Suppressor macrophage (primary cell): ENCODE measurements at places on chromosomes 13 and 19.

GRCh38 chr13:59801107-59801880 lies 362.4 kb downstream of the DIAPH3 start:
- peak; percentile 3 for DNase-seq

DNA sequence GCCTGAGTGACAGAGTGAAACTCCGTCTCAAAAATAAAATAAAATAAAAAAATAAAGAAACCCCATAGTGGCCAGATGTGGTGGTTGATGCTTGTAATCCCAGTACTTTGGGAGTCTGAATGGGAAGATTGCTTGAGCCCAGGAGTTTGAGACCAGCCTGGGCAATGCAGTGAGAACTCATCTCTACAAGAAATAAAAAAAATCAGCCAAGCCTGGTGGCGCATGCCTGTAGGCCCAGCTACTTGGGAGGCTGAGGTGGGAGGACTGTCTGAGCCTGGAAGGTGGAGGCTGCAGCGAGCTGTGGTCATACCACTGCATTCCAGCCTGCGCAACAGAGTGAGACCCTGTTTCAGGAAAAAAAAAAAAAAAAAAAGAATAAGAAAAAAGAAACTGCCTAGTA lies 53.8 kb downstream of the ZNF627 start:
- DNase-seq, result no peak

DNA sequence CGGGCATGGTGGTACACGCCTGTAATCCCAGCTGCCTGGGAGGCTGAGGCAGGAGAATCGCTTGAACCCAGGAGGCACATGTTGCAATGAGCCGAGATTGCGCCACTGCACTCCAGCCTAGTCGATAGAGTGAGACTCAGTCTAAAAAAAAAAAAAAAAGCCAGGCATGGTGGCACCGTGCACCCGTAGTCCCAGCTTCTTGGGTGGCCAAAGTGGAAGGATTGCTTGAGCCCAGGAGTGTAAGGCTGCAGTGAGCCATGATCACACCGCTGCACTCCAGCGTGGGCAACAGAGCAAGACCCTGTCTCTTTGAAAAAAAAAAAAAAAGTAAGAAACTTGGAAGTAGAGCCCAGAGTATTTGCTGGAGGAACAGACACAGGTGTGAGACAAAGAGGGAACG lies 27.7 kb downstream of the CCDC8 start:
- DNase-seq, result no peak

DNA sequence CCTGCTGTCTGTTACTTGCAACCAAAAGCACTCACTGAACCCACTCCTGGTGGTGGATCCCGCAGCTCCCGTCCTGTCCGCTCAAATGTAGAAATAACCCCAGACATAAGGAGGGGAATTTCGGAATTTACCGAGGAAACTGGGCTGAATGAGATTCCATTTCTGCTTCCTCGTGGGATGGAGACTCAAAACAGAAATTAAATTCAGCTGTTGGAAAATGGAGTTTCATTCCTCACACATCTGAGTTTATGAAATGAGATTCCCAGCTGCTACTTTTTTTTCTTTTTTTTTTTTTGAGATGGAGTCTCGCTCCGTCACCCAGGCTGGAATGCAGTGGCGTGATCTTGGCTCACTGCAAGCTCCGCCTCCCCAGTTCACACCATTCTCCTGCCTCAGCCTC lies 44.3 kb downstream of the COLGALT1 start:
- DNase-seq, result no peak

GRCh38 chr13:46035066-46035465 lies 17.5 kb downstream of the ZC3H13 start:
- DNase-seq, result no peak

DNA sequence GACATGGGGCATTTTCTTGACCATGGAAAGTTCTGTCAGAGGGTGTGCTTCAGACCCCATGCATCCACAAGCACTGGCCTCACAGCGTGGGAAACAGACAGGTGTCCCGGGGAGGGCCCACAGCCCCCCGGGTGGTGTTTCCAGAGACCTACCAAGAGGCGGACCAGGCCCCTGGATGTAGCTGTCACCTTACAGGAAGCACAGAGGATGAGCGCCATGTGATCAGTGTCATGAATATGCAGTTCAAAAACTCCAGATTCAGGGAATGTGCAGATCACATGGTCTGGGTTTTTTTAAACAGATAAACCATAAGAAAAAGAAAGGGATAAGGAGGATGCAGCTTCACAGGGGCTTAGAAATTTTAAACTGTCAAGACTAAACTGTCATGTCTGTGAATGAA lies 61.0 kb upstream of the SPATA13 start:
- no peak for DNase-seq
